Kidney epithelial cell (primary cell): ENCODE measurements at places on chromosomes 6 and 20.

DNA sequence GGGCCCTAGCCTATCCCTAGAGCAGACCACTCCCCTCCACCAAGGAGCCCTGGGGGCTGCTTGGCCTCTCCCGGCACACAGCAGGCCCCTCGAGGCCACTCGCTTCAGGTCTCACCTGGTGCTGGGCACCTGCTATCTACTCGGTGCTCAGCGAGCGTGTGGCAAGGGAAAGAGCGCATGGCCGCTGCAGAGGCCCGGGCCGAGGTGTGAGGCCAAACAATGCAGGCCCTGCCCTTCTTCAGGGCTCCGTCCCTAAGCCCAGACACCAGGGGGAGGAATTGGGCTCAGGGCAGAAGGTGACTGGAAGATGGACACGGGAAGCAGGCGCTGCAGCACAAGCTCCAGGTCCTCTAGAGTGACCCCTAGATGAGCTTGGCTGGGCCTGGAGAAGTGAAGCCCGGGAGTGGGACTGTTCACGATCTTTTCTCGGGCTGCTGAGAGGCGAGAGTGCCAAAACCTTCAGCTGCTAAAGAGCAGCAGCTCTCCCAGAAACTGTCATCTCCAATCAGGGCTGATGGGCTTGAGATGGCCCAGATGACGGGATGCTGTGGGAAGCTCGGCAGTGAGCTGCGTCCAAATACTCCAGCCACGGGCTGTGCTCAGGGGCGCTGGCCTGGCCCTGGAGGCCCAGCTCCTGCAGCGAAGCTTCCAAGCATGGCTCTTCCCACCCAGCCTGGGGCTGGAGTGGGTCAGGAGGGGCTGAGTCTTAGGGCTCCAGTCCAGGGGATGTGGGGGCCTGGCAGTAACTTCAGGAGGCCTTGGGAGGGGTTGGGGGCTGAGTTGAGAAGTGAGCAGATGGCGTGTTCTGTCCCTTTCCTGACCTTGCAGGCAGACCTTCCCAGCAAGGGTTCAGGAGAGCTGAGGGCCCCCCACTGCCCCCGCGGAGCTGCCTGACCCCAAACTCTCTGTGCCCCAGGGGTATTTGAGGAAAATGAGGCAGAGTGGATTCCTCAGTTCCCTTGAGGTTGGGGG lies 43.7 kb downstream of the APCDD1L start:
- no peak for DNase-seq

DNA sequence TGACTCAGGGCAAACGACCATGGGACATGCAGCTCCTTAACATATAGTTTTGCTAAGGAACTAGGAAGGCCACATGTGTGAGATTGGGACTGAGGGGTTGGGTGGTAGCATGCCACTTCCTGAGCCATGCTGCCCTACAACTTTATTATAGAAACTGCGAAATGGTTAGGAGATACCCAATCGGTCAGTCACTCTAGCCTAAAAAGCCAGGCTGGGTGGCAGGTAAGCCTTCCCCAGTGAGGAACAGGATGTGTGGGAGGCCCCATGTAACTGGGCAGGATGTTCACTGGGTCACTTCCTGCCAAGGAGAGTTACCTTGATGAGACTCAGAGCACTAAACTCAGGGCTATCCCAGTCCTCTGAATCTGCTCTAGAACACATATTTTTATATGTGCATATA lies 123.5 kb downstream of the MAP3K7 start:
- no peak for DNase-seq

- DNase-seq: no peak
Measured at GRCh38 chr6:1122083-1122482, 189.8 kb upstream of the FOXQ1 start.

DNA sequence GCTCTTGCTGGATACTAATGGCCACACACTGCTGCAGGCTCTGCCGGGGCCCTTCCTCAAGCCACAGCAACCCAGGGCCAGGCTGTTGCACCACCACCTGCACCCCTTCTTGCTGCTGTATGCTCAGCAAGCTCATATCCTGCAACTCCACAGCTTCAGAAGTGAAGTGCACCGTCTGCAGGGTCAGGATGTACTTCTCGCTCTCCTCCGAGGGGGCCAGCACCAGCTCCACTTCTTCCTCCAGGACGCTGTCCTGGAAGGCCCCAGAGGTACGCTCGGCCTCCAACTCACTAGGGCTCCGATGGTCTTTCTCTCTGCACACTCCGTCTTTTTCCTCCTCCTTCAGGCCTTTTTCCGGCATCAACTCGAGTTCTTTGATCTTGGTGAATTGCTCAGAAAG lies 1.2 kb downstream of the CTCFL start:
- DNase-seq: no peak

DNA sequence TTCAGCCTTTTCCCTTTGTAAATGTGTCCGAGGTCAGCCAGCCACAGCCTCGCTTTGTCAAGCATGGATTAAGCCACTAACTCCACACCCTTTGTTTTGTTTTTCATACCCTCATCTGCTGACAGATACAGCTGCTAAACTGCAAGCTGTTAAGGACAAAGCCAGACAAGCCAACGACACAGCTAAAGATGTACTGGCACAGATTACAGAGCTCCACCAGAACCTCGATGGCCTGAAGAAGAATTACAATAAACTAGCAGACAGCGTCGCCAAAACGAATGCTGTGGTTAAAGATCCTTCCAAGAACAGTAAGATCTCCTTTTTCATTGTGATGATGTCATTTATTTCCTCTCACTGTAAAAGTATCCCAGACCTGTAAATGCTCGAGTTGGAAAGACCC lies 269.3 kb downstream of the ARHGAP18 start:
- DNase-seq: no peak

DNA sequence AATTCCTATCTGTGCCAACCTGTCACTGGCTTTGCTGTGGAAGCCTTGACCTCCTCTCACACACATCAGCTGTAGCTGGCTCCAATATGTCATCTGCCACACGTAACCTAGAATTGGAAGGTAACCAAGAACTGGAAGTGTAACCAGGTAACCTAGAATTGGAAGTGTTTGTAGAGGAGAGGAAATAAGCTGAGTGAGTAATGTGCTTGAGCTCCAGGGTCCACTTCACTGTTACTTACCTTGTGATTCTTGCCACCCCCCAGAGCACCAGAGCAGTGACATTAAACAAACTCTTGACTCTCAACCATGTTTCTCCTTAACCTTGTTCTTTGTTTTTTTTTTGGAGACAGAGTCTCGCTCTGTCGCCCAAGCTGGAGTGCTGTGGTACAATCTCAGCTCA lies 350.5 kb downstream of the NRN1 start:
- DNase-seq: no peak

DNA sequence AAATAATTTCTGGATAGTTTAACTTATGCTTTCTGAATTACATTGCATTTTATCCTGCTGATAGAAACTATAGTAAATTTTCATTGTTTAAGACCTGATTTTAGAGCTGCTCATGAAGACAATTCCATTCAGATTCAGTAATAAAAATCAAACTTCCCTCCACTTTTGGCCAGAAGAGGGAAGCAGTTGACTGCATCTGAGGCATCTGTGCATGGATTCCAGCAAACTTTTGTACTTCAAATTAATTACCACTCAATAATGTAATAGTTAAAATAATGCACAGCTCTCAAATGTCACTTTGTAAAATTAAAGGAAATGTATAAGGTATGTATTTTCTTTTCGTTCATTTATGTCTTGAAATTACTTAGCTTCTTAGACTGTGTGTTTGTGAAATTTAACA lies 64.2 kb upstream of the SLC35B3 start:
- DNase-seq: no peak

GRCh38 chr20:5592165-5592564 lies 158.0 kb upstream of the SHLD1 start:
- DNase-seq: no peak

- DNase-seq: no peak
Measured at GRCh38 chr6:37155394-37156312, 14.3 kb upstream of the PIM1 start.

DNA sequence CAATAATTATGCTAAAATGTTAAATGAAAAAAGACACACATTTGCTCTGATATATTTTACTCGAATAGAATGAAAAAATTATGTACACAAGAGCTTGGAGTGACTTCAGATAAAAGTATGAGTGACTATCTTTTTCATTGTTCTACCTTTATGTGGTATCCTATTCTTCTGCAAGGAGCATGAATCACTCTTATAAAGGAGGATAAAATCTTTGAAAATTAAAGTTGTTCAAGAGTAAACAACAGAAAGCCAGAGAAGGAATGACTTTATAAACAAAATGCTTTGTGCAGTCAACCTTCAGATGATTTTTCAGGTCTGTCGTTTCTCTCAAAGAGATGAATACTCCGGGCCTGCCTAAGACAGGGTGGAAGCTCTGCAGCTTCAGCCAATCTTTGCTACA lies 215.3 kb downstream of the FOXA2 start:
- DNase-seq: no peak

DNA sequence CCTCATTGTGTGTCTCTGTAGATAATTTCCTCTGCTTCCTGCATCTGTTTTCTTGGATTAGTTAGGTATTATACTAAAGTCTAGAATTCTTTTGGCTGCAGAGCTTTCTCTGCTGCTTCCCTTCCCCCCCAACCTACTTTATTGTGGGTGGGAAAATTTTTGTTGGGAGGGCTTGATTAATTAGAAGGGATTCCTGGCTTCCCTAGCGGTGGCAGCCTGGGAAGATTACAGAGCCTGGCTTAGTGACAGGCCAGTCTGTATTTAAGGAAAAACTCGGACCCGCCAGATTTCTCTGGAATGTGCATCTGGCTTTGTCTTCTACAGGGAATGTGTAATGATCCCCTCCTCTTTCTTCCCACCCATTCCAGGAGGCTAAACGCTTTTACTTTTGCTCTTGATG lies 31.2 kb downstream of the SLX4IP start:
- DNase-seq: no peak
